GM12891 (cell line): ENCODE measurements at places on chromosomes 7 and 10.

GRCh38 chr10:126090911-126091728, 194.8 kb downstream of the FANK1 start:
- DNase-seq, result no peak

GRCh38 chr7:2272031-2272430, 30.0 kb downstream of the NUDT1 start:
- no peak for DNase-seq

DNA sequence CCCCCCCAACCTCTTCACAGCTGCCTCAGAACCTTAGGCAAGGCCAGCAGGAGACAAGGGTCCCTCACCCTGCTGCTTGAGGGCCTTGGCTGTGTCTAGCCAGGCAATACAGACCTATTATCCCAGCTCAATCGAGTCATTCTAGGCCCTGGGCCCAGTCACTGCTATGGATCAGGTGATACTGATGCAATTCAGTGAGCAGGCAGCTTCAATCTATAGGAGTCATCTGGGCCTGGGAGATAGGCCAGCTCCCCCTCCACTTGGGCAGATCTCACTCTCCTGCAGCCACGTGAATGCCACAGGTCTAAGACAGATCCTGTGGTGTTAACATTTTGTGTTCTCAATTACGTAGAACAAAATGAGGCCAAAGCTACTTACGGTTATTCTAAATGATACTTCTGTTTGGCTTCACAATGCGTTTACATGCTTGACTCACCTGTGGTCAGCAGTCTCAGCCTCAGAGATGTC, 68.0 kb upstream of the LRRC4 start:
- no peak for DNase-seq

GRCh38 chr10:27356738-27357137, 116.1 kb upstream of the ACBD5 start:
- DNase-seq, result no peak

GRCh38 chr7:116145245-116145852, 65.0 kb upstream of the TES start:
- DNase-seq, result no peak

- no peak for DNase-seq
Observed at GRCh38 chr7:158812684-158813083, 16.6 kb downstream of the ESYT2 start.

DNA sequence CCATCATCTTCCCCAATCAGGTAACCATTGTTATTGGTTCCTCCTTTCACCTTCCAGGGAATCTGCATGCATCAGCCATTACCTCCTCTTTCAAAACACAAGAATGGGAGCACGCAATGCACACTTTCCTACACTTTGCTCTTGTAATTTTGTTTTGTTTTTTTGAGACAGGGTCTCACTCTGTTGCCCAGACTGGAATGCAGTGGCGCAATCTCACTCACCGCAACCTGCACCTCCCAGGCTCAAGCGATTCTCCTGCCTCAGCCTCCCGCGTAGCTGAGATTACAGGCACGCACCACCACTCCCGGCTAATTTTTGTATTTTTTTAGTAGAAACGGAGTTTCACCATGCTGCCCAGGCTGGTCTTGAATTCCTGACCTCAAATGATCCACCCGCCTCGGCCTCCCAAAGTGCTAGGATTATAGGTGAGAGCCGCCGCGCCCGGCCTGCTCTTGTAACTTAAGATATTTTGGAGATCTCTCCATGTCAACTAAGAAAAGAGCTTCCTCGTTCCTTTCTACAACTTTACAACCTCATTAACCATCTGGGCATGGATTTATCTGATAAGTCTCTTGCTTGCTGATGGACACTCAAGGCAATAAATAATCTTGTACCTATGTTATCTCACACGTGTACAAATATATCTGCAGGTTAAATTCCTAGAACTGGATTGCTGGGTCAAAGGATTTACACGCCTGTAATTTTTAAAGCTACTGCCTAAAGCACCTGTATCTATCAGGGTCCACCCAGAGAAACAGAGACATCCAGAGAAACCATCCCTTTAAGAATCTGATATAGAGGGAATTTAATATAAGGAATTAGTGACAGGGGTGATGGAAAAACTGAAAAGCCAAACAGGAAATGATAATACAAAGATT, 4.2 kb downstream of the CYTH3 start:
- DNase-seq, result no peak

GRCh38 chr10:63883861-63884260, 362.7 kb downstream of the REEP3 start:
- no peak for DNase-seq

DNA sequence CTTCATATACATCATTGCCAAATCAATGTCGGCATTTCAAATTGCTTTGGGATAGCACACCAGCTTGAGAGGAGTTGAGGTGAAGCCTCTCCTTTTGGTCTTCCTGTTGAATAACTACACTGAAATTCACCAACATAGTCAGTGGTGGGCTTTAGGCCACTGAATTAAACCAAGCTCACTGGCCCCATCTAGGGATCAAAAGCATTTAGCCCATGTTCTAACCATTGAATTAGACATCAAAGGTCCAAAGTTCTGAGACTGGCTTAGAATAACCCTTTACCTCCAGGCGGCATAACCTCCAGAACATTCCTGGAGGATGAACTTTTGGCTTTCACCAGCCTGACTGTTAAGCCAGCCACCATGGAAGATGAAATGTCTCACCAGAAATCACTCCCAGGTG, 54.6 kb downstream of the BPGM start:
- no peak for DNase-seq

DNA sequence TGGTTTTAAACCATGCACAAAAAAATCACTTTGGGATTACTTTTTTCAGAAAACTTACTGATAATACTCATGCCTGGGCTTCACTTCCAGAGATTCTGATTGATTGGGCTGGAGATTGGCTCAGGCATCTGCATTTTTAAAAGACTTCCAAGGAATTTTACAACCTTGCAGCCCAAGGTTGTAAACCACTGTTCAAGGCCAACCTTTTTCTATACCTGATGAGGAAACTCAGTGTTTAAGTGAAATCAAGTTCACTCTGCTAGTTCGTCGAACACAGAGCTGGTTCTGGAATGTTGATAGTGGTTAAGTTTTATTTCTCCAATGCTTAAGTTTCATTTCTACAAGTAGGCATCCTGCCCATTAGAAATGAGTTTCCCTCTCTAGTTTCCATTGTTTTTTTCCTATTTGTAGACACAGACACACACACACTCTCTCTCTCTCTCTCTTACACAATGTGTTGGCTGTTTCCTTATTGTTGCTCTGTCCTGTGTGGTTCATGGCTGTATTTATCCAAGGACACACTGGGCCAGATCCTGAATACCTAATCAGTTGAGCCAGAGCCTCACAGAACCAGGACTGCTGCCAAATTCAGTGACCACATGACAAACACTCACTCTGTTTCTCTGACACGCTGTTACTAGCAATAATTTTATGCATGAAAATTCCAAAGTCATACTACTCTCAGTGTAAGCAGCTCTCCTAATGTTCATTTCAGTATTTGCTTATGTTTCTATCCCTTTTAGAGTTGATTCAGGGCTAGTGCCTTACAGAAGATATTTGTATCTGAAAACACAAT, 3.7 kb upstream of the IFIT1B start:
- no peak for DNase-seq

GRCh38 chr10:6558759-6559461, 21.2 kb downstream of the PRKCQ start:
- no peak for DNase-seq

- DNase-seq, result peak; percentile 47
Observed at GRCh38 chr10:6348096-6348874, 145.6 kb downstream of the PFKFB3 start.

- DNase-seq, result no peak
Observed at GRCh38 chr7:150848561-150849115, 3.7 kb upstream of the AOC1 start.

DNA sequence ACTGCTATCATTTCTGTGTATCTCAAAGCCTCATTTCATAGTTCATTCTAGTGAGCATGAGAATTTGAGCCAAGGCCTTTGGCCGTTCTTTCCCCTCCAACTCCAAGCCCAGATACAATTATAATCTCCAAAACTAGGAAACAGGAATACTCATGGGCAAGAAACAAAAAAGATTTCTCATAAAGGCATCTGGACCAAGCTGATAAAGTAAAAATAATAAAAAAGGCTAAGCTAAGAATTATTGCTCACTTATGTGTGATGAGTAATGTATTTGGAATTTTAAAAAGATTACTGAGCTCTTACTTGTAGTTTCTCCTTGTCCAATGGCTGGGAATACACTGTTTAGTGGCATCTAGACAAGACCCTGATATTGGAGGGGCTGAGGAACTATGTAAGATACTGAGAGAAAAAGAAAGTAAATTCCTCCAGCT, 196.4 kb upstream of the POM121L12 start:
- DNase-seq, result no peak

DNA sequence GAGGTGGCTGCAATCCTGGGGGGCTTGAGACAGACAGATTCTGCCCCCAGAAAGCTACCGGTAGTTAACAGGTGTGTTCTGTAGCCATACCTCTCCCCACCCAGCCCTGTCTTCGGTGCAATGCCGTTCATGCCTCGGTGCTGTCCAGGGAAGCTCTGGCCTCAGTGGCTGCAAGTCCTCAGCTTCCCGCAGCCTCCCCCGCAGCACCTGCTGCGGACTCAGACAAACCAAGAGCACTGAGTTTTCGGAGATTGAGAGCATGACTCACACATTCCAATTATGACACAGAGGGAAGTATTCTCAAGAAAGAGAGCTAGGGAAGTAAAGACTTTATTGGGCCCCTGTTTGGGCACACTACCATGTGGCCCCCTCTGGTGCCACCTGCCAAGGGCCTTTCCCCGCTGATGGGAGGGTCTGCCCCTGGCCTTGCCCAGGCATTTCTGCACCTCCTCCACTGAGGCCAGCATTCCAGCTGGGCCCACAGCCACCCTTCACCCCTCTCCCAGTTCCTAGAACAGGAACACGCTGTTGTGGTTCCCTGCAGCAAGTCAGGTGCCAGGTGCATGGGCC, 30.2 kb upstream of the EZH2 start:
- no peak for DNase-seq

DNA sequence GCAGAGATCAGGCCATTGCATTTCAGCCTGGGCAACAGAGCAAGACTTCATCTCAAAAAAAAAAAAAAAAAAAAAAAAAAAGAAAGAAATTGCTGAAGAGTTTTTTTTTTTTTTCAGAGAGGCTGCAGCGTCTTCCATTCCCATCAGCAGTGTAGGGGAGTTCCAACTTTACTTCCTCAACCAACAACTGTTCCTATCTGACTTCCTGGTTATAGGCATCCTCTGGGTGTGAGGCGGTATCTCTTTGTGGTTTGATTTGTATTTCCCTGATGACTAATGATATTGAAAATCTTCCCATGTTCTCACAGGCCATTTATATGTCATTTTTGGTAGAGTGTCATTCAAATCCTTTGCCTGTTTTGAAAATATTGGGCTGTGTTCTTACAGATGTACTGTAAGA, 40.2 kb downstream of the PRTFDC1 start:
- DNase-seq, result no peak

DNA sequence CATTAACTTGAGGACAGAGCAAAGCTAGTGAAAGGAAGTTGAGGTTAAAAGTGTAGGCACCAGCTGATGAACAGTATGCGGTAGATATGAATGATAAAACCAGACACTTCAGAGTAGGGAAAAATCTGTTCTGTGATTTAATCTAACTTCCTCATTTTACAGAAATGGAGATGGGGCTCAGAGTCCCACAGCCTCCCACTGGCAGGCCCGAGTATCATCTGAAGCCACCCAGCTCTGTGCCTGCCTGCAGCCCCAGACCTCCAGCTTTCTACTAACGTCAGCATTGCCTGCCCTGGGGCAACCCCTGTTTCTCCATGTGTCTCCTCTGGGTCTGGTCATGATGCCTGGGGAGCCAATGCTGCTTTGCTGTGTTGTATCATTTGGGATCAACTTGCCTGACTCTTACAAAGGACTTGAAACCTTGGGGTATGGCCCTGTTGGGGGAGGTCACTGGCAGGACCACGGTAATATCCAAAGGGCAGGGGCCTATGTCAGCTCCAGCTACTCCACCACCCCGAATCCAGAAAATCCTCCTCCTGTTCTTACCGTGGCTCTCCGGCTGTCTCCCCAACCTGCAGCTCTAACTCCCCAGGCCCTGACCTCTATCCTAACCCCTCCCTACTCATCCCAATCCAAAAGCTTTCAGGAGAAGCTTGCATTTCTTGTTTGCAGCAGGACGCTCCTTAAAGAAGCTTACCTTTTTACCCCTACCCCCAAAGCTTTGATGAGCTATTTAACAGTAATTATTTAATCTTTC, 56.2 kb upstream of the NPY start:
- no peak for DNase-seq

DNA sequence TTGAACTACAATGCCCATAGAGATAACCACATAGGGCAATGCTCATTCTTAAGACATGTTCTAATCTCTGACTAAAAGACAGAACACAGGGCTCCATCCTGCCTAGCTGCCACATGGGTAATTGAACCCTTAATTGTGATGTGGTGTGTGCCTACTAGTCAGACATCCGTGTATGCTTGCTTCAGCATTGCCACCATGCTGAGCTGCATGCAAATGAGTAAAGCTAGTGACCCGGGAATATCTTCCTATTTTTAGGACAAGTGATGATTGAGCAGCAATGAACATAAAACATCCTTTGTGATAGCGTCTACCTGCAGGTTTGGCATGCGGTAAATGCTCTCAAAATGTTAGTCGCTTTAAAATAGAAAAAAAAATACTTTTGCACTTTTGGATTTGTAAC, 115.8 kb downstream of the MAGI2 start:
- no peak for DNase-seq

DNA sequence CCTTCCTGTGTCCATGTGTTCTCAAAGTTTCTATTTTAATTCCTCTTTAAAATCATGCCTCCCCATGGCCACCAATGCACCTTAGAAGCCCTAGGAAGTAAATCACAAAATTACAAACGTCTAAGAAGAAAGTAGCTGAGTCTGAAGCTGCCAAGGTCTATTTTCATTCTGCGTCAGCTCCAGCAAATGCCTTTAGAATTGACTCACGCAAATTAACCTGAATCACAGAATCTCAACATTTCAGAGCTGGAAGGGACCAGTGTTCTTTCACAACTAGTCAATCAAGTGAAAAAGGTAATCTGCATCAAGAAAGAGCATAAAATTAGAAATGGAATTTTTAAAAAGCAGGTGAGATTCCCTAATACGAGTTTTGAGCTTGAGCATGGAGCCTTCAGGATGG, 1017.6 kb downstream of the SORCS3 start:
- DNase-seq, result no peak

- no peak for DNase-seq
Observed at GRCh38 chr10:130973127-130973839, 338.2 kb downstream of the TCERG1L start.

GRCh38 chr10:83165265-83165664, 974.0 kb upstream of the GHITM start:
- DNase-seq, result no peak

GRCh38 chr7:32518534-32519140, 23.3 kb downstream of the AVL9 start:
- DNase-seq, result no peak

- no peak for DNase-seq
Observed at GRCh38 chr7:5282543-5283316, at the start of gene SLC29A4. Gene SLC29A4, plus strand, starts transcription at chr7:5282943. Its CDS starts 4,874 bp downstream, at chr7:5287817.

DNA sequence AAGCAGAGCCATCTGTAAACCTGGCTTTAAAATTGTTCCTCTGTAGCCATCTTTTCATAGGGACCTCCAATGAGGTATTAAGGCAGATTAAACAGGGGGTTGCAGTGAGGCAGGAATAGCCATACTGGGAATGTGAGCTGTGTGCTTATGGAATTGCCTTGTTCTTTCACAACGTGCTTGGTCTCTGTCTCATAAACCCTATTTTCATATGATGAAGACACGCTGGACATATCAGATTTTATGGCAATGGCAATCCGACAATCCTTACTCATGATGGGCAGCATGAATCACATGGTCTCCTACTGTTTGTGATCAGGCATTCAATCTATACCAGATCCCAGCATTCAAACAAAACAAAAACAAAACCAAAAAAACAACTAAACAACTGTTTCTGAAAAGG, 418.9 kb upstream of the NRP1 start:
- DNase-seq, result no peak

- DNase-seq, result peak; percentile 69
Observed at GRCh38 chr7:101814081-101814990, 3.1 kb upstream of the CUX1 start.
